ENCODE measurements at places on chromosomes 6 and 20. TPM values are rescaled to one million over a fixed set of nuclear protein-coding genes. Genes with fewer than 3 reads are reported as not detected.

Gene TFAP2B
- total RNA-seq, result 0.48 TPM

Gene RBL1
- 23.2 TPM for total RNA-seq

Gene SLC17A4
- not detected for total RNA-seq

Gene NKX2-4
- total RNA-seq, result not detected

Gene BMP5
- total RNA-seq, result 78.7 TPM

Gene GMPR
- 4.5 TPM for total RNA-seq

- no peak for DNase-seq
Measured at GRCh38 chr6:40398810-40399477, 188.2 kb downstream of the LRFN2 start.

- no peak for DNase-seq
Measured at GRCh38 chr20:1225783-1226654, at the start of gene RAD21L1. Gene RAD21L1 (plus strand): TSS chr20:1226044. CDS start chr20:1228454, 2,410 bp downstream.

- DNase-seq, result no peak
Measured at GRCh38 chr6:41451515-41452163, 94.5 kb upstream of the FOXP4 start.

DNA sequence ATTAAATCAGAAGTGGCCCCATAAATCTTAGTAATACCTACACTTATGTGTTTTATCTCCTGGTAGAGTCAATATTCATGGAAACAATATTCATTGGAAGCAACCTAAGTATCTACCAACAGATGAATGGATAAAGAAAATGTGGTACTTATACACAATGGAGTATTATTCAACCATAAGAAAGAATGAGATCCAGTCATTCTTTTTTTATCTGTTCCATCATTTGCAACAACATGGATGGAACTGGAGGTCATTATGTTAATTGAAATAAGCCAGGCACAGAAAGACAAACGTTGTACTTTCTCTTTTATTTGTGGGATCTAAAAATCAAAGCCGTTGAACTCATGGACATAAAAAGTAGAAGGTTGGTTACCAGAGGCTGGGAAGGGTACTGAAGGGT is 268.5 kb downstream of the ZFAND3 start:
- DNase-seq, result no peak

- DNase-seq, result no peak
Measured at GRCh38 chr6:125868252-125868651, 77.5 kb downstream of the NCOA7 start.

Data from urinary bladder (tissue), 4 donors.